ENCODE measurements at places on chromosomes 16 and 17.

GRCh38 chr17:45976755-45977505 is 22.1 kb upstream of the STH start:
- DNase-seq = no peak

DNA sequence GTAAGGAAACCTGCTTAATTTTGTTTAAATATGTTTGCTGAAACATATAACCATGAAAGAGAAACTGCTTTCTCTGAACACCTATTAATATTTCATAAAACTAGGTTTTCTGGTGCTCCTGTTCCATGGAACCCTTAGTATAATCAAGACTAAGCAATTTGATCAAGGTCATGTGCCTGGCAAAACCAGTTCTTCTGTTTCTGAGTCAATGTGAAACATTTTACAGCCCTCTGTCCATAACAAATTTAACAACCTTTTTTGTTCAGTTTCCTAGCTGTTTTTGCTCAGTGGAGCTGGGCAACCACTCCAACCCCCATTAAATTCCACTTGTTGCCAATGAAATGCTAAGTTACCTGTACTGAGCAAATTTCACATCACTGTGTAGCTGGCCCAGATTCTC is 344.0 kb downstream of the CA10 start:
- DNase-seq = no peak

DNA sequence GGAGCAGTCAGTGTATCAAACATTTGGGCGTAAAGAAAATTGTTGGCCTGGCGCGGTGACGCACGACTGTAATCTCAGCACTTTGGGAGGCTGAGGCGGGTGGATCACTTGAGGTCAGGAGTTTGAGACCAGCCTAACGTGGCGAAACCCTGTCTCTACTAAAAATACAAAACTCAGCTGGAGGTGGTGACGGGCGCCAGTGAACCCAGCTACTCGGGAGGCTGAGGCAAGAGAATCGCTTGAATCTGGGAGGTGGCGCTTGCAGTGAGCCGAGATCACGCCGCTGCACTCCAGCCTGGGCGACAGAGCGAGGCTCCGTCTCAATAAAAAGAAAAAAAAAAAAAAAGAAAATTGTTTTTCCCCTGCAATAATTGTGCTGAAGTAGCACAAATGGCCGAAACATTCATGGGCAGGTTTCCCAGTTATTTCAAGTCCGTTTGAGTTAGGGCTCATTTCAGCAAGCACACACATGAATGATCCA is 1.4 kb downstream of the GCSH start:
- DNase-seq = no peak

- DNase-seq = no peak
Observed at GRCh38 chr16:88622125-88622524, 16.2 kb upstream of the IL17C start.

GRCh38 chr16:4602331-4602730 is 12.4 kb downstream of the UBALD1 start:
- DNase-seq = no peak

DNA sequence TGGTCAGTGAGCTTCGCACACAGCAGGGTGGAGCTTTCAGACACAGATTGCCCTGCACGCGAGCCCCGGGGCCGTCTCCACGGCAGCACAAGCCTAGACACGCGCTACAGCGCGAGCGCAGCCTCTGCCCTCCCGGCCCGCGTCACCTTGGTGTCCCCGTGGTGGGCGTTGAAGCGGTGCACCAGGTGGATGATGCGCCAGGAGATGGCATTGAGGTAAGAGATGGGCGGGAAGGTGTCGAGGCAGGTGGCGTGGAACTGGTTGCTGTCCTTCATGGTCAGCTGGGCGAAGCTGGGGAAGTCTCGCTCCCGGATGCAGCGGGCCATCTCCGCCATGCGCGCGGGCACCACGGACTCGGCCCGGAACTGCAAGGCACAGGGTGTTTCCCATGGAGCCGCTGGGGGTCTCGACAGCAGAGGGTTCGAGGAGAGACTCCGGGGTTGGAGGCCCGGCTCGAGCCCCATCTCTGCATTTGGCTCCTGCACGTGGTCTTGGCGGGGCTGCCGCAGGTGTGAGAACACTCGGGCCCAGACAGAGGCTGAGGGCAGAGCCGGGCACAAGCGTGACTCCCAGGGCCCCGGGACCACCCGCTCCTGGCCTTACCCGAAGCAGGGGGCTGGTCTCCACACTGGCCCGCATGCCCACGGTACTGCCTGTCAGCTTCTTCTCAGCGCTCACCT is 4.3 kb upstream of the CYBA start:
- no peak for DNase-seq

GRCh38 chr17:83100220-83100852 is 20.9 kb downstream of the METRNL start:
- DNase-seq = no peak

- no peak for DNase-seq
Observed at GRCh38 chr16:87245511-87245910, 71.7 kb downstream of the C16orf95 start.

DNA sequence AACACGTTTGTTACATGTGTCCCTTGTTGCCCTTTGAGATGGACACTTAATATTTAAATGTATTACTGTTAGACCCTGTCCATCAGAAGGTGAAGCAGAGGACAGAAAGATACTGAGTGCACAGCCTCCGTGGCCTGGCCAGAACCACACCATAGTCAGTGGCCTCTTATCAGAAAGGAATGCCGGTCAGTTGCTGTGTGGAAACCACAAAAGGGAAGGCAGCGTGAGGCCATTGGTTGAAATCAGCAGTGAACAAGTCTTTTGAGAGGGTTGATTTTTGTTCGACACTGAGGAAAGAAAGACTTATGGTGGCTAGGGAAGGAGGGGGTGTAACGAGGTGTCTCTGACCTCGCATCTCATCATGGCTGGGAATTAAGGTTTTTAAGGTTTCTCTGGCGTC is 85.4 kb upstream of the CLEC18A start:
- DNase-seq = no peak

DNA sequence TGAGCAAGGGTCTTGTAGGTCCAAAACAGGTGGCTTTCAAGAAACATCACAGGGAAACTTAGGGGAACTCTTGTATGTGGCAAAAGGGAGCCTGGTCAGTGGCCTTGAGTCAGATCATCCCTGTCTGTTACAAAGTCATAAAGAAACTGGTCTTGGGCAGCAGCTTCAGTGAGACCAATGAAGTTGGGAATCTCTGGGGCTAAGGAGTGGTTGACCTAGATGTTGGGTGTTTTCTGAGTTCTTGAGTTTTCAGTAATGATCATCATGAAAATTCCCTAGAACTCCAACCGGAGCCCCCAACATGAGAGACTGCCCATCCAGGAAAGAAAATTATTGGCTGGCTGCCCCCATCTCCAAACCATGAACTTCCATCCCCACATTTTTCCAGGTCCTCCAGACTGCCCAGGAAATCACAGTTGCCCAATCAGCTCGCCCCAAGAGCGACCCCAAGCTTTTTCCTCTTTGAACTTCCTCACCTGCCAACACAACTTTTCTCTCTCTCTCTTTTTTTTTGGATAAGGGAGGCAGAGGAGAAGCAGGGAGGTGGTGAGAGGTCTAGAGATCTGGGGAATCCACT is 3.9 kb downstream of the CCR7 start:
- DNase-seq = no peak

DNA sequence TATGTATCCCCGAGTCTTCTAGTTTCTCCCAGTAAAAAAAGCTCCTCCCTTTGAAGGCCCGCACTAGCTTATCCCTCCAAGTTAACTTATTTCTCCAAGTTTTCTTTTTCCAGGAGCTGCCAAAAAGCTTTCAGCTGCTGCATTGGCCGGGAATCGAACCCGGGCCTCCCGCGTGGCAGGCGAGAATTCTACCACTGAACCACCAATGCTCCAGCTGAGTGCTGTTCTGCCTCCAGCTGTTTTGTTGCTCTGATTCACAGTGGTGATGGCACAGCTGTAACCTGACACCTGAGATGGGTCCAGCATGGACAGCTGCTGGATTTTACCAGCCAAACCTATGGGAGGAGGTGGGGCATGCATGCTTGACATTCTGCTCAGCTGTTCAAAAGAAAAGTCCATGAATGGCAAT is 22.1 kb downstream of the VAC14 start:
- DNase-seq = peak; percentile 12

- DNase-seq = no peak
Observed at GRCh38 chr17:4329838-4330237, 36.6 kb downstream of the UBE2G1 start.

DNA sequence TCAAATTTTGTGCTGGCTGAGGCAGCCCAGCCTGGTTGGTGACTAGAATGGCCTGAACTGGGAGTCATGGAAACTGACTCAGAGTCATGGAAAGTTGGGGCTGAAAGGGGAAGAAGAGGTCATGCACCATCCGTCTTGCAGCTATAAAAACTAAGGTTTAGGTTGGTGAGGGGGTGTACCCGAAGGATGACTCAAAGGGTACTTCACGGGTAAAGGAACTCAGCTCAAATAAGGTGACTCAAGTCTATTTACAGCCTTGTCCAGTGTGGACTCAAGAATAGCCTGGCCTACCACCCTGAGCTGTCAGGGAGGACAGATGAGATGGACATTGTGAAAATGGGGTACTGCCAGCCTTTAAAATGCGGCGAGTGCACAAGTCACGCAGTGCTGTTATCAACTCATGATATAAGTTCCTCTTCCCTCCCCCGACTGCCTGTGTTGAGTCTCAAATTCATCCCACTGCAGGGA is 18.6 kb downstream of the CD300LB start:
- no peak for DNase-seq

- DNase-seq = no peak
Observed at GRCh38 chr16:1155353-1156054, 2.6 kb downstream of the CACNA1H start.

DNA sequence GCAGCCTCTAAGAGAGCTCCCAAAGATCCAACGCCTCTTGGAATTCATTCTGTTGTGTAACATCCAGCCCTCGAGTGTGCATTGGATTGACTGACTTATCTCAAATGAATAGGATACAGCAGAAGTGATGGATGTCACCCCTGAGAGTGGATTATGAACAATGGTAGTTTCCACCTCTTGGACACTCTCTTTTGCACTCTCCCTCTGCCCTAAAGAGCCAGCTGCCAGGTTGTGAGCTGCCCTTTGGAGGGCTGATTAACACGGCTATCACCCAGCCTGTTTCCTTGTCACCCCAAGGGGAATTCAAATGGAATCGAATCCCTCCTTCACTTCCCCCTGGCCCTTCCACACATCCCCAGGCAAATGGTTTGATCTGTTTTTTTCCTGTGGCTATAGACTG is 21.2 kb upstream of the HAPSTR1 start:
- no peak for DNase-seq

- DNase-seq = no peak
Observed at GRCh38 chr16:78689028-78689427, 589.6 kb downstream of the WWOX start.

GRCh38 chr17:78896091-78896833 is 6.7 kb downstream of the CEP295NL start:
- DNase-seq = no peak

- DNase-seq = no peak
Observed at GRCh38 chr16:26550111-26550610, 516.6 kb upstream of the C16orf82 start.

DNA sequence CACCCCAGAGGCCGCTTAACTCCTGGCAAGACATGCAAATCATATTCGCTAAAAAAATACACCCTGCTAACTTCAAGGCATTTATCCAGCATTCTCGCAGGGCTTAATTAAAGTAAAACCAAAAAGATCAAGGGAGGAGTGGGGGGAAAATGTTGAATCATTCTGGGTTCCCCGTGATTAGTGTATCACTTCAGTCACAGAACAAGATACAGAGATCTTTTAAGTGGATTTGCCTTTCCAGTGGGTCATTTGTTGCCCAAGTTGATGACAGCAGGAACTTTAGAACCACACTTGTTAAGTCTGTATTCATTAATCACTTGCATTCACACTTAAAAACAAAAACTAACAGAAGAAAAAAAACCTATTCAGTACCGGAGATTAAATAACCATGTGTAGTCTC is 17.3 kb downstream of the CRYBA1 start:
- no peak for DNase-seq

- no peak for DNase-seq
Observed at GRCh38 chr17:45705123-45706009, 78.8 kb upstream of the CRHR1 start.

Measured in NCI-H748 treated with DMSO at 0.1 percent for 48 hours (cell line).